ENCODE measurements at places on chromosomes 5 and 9.

DNA sequence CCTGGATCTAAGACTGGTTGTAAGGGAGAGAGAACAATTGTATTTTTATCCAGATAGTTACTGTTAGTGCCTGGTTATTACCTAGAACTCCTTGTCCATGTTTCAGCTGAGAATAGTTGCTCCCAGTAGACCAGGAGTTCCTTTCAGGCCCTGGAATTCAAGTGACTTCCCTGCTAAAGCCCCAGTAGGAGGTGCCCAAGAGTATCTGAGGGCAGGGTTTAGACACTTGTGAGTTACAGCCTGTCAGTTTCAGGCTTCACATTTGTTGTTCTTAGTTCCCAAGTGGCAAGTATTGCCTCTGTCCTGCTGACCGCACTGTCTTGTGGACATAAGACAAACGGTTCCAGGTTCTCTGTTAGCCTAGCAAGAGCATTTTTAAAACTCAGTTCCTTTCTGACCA lies 743.9 kb upstream of the SEMA6A start:
- no peak for DNase-seq

DNA sequence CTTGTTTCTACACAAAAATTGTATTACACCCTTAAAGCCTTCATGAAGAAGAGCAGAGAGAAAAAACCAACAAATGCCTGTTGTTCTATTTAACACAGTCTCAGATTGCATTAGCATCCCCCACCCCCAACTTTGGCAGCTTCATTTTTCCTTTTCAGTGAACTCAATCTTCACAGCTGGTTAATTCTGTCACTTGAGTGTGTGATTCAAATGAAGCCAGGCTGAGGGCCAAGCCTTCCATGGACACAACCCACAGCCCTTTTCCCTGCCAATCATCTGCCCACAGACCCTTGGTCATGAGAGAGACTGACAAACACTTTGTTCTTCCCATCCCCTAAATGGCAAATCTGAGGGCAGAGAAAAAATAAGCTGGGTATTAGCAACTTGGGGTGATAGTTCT lies 217.5 kb upstream of the NMUR2 start:
- DNase-seq: no peak

- peak; percentile 21 for DNase-seq
Observed at GRCh38 chr9:4417578-4418325, 72.5 kb upstream of the SLC1A1 start.

DNA sequence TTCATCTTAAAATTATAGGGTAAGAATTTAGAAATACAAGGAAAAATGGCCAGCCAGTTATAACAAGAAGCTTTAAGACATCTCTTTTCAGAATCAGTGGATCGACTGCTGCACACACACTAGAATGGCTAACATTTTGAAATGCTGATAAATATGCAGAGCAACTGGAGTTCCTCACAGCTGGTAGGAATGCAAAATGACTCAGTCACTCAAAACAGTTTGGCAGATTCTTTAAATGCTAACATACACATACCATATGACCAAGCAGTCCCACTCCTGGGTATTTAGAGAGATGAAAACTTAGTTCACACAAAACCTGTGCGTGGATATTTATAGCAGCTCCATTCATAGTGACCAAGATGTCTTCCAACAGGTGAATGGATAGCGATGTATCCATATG lies 23.2 kb upstream of the PSAT1 start:
- no peak for DNase-seq

GRCh38 chr9:137458194-137459151 lies 661 bp downstream of the NSMF start:
- no peak for DNase-seq

DNA sequence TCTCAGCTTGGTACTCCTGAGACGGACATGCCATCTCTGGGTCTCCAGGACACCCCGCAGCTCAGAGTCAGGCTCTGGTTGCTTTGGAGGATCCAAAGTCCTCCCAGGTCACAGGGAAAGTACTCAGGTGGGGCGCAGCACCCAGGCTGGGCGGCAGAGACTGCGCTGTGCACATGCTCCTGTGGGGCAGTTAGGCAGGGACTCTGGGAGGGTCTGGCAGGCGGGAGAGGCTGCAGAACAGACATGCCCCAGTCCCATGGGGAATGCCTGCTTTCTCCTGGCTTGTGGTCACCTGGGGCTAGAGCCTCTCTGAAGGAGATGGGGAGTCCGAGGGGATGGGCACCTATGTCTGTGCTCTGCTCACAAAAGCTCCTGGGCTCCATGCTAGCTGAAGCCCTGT lies 45.3 kb upstream of the ITGA2 start:
- DNase-seq: no peak

DNA sequence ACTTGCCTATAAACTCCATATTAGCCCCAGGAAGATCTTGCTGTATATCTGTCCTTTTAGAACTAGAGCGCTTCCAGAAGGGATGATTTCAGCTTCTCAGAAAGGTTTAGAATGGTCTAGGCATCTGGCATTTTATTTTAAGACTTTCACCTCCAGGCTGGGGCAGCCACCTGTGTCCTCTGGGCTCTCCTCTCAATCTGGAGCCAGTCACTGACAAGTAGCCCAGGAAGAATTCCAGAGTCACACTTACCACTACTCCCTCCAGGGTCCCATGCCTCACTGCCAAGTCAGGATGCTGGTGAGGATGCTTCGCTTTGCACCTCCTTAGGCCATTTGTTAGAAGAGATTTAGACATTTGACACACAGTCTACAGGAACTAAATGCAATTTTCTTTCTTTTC lies 20.8 kb downstream of the B4GALT1 start:
- DNase-seq: no peak

DNA sequence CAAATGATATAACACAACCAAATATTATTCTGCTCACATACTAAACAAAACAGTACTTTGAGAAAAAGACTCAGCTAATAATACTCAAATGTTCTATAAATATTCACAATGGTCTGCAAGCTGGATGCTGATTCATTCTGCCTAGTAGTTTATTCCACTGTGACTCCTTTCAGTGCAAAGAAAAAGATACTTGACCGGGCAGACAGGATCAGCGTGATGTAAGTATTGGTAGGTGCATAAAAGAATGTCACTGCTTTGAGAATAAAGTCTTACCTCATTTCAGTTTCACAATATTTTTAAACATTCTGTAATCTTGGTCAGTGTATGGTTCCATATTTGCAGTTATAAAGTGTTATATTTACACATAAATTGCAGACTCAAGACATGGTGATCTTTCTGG lies 223.0 kb upstream of the NUDT12 start:
- no peak for DNase-seq

DNA sequence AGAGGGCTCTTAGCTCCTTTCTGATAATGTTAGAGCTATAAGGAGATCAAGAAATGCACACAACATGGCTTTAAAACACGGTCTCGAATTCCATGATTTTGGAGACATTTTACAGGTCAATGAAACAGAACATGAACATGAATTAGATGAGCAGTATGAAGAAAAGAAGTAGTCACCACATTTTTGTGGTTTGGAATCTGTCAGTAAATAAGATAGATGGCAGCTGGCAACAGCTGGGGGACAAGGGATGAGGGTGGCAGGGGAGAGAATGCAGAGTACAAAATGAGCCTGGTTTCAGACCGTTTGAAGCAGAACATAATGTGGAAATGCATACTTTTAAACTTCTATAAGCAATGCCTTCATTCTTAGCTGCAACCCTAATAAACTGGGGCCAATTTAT lies 107.1 kb downstream of the OXCT1 start:
- DNase-seq: peak; percentile 86

DNA sequence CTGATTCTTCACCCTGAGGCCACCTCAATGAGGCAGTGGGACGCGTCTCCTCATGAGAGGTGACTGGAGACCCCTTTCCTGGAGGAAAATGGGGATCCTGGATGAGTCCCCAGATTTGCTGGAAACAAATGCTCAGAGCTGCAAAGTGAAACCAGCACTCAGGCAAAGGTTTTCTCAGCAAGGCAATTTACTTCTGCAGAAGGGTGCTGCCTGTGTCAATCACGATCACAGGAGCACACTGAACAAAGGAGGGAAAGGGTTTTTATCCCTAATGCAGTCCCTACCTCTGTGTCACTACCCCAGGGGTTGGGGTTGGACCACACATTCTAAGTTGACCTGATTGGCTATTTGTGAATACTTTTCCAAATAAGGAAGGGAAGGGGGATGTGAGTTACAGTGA lies 69.9 kb upstream of the CDK20 start:
- peak; percentile 22 for DNase-seq

Measured in A172 (cell line).